Iris pigment epithelial cell (primary cell): ENCODE measurements at places on chromosomes 1 and 21.
A peak's percentile ranks its signal among the peaks of the same experiment; 100 is the strongest.

DNA sequence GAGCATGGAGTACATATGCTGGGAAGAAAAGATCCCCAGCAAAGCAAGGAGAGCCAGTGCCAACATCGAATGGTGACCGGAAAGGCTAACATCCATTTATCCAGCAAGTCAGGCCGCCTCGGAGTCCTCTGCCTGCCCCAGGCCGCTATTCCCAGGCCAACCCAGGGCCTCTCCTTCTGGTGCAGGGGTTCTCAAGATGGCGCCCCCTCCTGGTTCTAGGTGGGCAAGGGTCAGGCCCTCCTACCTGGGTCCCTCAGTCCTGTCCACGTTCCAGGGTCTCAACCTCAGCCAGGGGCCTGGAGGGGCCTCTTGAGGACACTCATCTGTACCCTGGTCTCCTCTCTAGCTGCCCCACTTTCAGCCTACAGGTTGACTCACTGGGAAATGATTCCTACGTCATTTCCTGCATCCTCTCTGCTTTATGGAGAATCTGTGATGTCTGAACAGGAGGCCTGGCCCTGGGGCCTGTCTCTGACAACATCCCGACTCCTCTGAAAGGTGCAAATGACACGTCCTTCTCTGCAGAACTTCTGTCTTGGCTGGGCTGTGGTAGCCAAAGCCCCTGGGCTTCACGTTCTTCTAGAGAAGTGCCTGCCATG is 145.3 kb downstream of the PSMG1 start:
- peak; percentile 55 for DNase-seq

GRCh38 chr1:186839041-186839400 is 10.3 kb downstream of the PLA2G4A start:
- DNase-seq: no peak

DNA sequence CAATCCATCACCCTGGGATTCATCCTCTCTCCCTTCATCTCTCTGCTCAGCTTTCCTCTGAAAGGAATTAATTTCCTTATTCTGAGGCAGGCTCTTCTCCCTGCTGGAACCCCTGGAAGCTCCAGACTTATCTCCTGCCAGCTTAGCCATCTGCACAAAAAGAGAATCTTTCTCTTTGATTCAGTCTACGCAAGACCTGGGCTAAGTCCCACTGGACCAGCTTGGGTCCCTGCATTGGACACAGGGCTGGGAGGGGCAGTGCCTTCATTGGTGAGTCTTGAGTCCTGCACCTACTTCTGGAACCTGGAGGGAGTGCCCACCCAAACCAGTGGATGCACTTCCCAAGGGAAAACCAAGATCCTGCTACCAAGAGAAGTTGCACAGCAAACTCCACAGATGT is 271.7 kb upstream of the CSF3R start:
- DNase-seq: no peak

DNA sequence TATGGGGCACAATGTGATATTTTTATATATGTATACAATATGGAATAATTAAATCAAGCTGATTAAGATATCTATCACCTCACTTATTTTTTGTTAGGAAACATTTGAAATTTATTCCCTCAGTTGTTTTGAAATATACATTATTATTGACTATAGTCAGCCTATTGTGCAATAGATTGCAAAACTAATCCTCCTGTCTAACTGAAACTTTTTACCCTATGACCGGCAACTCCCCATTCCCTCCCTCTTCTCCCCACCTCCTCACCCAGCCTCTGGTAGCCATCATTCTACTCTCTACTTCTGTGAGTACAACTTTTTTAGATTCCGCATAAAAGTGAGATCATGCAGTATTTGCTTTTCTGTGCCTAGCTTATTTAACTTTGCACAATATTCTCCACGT is 117.7 kb upstream of the SGIP1 start:
- DNase-seq: peak; percentile 75

GRCh38 chr1:212712451-212713303 is 13.0 kb upstream of the BATF3 start:
- peak; percentile 61 for DNase-seq

DNA sequence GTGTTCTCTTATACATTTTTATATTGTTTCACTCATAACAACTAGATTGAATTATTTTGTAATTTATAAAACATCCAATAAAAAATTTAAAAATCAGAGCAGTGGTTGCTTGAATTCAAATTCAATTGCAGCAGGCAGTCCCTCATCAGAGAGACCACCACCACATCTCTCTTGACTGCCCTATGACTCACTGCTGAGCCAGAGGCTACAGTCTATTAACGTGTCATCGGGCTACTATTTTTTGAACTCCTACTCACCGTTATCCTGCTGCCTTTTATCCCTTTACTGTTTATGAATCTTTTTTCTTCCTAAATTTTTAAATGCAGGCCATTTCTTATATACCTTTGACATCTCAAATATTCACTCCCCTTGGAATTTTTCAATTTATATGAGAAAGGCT is 144.7 kb downstream of the BARHL2 start:
- no peak for DNase-seq
